Activated CD4-positive, alpha-beta memory T cell treated with anti-CD3 and anti-CD28 coated beads, Interleukin-2, amount 10 ng/mL, durations not matched to agents 7 days and 5 days (primary cell): ENCODE measurements at places on chromosomes 13 and 19. TPM values are rescaled to one million over a fixed set of nuclear protein-coding genes. Genes with fewer than 3 reads are reported as not detected.

The THAP8 gene
- 5.7 TPM for total RNA-seq

The OR7A5 gene
- not detected for total RNA-seq

The KISS1R gene
- 2.3 TPM for total RNA-seq

The STAP2 gene
- total RNA-seq, result 8.6 TPM

The PLIN4 gene
- not detected for total RNA-seq

The TIMM13 gene
- 47.4 TPM for total RNA-seq

The DKKL1 gene
- not detected for total RNA-seq

The LRRC63 gene
- total RNA-seq, result 1.1 TPM

The COL5A3 gene
- 1.1 TPM for total RNA-seq

The LILRB3 gene
- total RNA-seq, result 5.8 TPM

The HSPB6 gene
- not detected for total RNA-seq

The CRX gene
- not detected for total RNA-seq

DNA sequence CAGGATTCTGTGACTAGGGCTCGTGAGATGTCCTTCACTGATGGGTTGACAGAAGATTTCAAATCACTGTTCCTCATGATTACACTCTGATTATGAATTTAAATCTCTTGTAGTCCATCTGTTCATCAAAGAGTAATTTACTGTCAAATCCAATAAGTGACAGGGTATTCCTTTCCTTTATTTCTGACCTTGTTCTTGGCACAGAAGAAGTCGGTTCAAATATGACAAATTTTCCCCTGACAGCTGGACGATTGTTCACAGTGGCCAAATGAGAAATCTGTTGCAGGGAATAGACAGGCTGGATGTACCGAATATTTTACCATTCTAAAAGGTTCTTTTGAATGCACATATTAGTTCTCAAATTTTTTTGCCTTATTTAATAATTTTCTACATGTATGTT lies 767.3 kb upstream of the GPC6 start:
- H3K4me3 ChIP-seq, result no peak overlapping the region
- H3K27me3 ChIP-seq, result no peaks in the 10 kb centered on the region
- H3K36me3 ChIP-seq, result no peaks in the 10 kb centered on the region
- H3K27ac ChIP-seq, result no peak overlapping the region
- no peaks in the 10 kb centered on the region for H3K4me1 ChIP-seq

- no peak overlapping the region for H3K27ac ChIP-seq
- DNase-seq, result no peak
- H3K4me3 ChIP-seq, result no peak overlapping the region
- H3K4me1 ChIP-seq, result no peaks in the 10 kb centered on the region
Observed at GRCh38 chr19:30304540-30304939, 67.6 kb upstream of the ZNF536 start.

- H3K27me3 ChIP-seq, result no peaks in the 10 kb centered on the region
- peaks cover 4% of the 10 kb centered on the region for H3K4me1 ChIP-seq
- no peak overlapping the region for H3K27ac ChIP-seq
- DNase-seq, result no peak
Observed at GRCh38 chr13:58087566-58087965, 456.0 kb downstream of the PCDH17 start.

GRCh38 chr13:112245989-112246388 lies 130.2 kb upstream of the SPACA7 start:
- DNase-seq, result no peak
- H3K27me3 ChIP-seq, result no peaks in the 10 kb centered on the region
- H3K4me1 ChIP-seq, result no peaks in the 10 kb centered on the region
- H3K36me3 ChIP-seq, result no peaks in the 10 kb centered on the region
- no peak overlapping the region for H3K4me3 ChIP-seq

DNA sequence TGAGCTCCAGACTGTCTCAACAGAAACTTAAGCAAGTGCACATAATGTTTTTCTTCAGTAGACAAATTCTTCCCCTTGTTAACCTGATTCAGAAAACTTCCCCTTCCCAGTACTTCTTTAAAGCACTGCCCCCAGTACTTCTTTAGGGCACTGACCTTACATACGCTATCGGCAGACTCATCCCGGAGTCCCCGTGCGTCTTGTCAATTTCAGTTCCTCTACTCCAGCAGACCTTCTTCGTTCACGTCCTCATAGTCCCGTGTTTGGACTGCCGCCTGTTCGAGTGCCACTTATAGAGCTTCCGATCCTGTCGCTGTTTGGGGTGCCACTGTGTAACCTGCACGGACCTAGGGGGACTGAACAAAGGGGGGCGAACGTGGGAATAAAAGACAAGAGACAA lies 29.0 kb downstream of the ZNF627 start:
- H3K27ac ChIP-seq, result no peak overlapping the region
- H3K4me3 ChIP-seq, result no peak overlapping the region
- peaks cover 9% of the 10 kb centered on the region for H3K4me1 ChIP-seq
- H3K36me3 ChIP-seq, result peaks cover 11% of the 10 kb centered on the region
- H3K27me3 ChIP-seq, result peaks cover 28% of the 10 kb centered on the region
- DNase-seq, result no peak

DNA sequence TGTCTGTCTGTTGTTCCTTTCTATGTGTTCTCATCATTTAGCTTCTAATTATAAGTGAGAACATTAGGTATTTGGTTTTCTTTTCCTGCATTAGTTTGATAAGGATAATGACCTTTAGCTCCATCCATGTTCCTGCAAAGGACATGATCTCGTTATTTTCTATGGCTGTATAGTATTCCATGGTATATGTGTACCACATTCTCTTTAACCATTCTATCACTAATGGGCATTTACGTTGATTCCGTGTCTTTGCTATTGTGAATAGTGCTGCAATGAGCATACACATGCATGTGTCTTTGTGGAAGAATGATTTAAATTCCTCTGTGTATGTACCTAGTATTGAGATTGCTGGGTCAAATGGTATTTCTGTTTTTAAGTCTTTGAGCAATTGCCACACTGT lies 1799.7 kb downstream of the SLITRK5 start:
- no peaks in the 10 kb centered on the region for H3K27me3 ChIP-seq
- DNase-seq, result no peak
- H3K4me3 ChIP-seq, result no peak overlapping the region
- H3K4me1 ChIP-seq, result no peaks in the 10 kb centered on the region
- no peak overlapping the region for H3K27ac ChIP-seq

- no peak for DNase-seq
- H3K27ac ChIP-seq, result no peak overlapping the region
- H3K27me3 ChIP-seq, result no peaks in the 10 kb centered on the region
- H3K4me1 ChIP-seq, result no peaks in the 10 kb centered on the region
- no peaks in the 10 kb centered on the region for H3K36me3 ChIP-seq
- no peak overlapping the region for H3K4me3 ChIP-seq
Observed at GRCh38 chr13:34695063-34695462, 247.0 kb upstream of the NBEA start.

GRCh38 chr19:4709440-4710280 lies 14.0 kb downstream of the DPP9 start:
- peak overlapping the region; percentile 73 for H3K27ac ChIP-seq
- DNase-seq, result peak; percentile 19
- H3K4me1 ChIP-seq, result peaks cover 26% of the 10 kb centered on the region
- H3K4me3 ChIP-seq, result no peak overlapping the region
- no peaks in the 10 kb centered on the region for H3K27me3 ChIP-seq

DNA sequence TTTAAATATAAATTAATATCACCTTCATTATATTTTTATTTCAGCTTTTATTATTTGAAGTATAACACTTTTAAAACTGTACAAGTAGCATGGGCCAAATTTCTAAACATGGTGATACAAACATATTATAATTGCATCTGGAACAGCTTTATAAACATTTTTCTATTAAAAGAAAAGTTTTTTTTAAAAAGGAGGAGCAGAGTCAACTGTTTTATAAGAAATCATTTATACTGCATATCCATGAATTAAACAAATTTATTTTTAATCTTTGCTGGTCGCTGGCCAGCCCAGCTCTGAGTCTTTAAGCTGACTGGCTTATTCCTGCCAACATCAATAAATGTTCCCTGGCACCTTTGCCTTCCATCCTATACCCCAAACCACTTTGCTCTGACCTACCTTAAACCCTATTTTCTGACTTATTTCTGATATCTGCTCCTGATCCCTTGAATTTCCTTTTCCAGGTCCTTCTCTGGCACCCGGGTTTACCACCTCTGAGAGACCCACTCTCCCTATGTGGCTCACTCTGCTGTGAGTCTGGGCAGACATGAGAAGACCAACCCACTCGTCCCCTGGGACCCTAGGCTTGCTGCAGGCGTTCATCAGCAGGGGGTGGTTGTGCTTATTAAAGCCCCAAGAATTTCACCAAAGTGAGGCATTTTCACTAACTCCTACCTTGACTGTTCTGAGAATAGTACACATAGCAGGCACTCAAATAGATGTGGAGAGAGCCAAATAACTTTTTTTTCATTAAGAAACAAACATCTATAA lies 220.3 kb downstream of the KLF12 start:
- no peaks in the 10 kb centered on the region for H3K27me3 ChIP-seq
- no peak overlapping the region for H3K27ac ChIP-seq
- H3K4me1 ChIP-seq, result peaks cover 9% of the 10 kb centered on the region

DNA sequence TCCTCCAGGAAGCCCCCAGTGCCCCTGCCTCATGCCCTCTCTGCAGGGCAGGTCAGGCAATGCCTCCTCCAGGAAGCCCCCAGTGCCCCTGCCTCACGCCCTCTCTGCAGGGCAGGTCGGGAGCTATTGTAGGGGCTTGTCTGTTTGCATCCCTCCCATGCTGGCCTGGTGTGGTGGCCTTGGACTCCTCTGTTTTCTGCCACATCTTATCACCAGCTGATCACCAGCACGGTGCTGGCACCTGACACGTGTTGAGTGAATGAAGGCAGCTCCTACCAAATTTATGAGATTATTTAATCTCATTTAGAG lies 51.5 kb upstream of the C13orf46 start:
- H3K27me3 ChIP-seq, result no peaks in the 10 kb centered on the region
- no peak overlapping the region for H3K4me3 ChIP-seq
- DNase-seq, result no peak
- no peak overlapping the region for H3K27ac ChIP-seq
- H3K36me3 ChIP-seq, result peaks cover 49% of the 10 kb centered on the region

GRCh38 chr19:27744926-27745768 lies 1467.8 kb downstream of the UQCRFS1 start:
- H3K27ac ChIP-seq, result no peak overlapping the region
- no peaks in the 10 kb centered on the region for H3K36me3 ChIP-seq
- H3K4me1 ChIP-seq, result no peaks in the 10 kb centered on the region
- DNase-seq, result no peak
- no peak overlapping the region for H3K4me3 ChIP-seq
- no peaks in the 10 kb centered on the region for H3K27me3 ChIP-seq

- peaks cover 5% of the 10 kb centered on the region for H3K36me3 ChIP-seq
- no peak overlapping the region for H3K27ac ChIP-seq
- DNase-seq, result no peak
- H3K4me3 ChIP-seq, result no peak overlapping the region
- no peaks in the 10 kb centered on the region for H3K27me3 ChIP-seq
- peaks cover 19% of the 10 kb centered on the region for H3K4me1 ChIP-seq
Observed at GRCh38 chr19:34316741-34317301, 48.2 kb upstream of the GPI start.

GRCh38 chr19:4624733-4625362 lies 14.5 kb upstream of the TNFAIP8L1 start:
- H3K4me3 ChIP-seq, result no peak overlapping the region
- H3K27ac ChIP-seq, result no peak overlapping the region
- peaks cover 2% of the 10 kb centered on the region for H3K27me3 ChIP-seq
- H3K36me3 ChIP-seq, result no peaks in the 10 kb centered on the region

DNA sequence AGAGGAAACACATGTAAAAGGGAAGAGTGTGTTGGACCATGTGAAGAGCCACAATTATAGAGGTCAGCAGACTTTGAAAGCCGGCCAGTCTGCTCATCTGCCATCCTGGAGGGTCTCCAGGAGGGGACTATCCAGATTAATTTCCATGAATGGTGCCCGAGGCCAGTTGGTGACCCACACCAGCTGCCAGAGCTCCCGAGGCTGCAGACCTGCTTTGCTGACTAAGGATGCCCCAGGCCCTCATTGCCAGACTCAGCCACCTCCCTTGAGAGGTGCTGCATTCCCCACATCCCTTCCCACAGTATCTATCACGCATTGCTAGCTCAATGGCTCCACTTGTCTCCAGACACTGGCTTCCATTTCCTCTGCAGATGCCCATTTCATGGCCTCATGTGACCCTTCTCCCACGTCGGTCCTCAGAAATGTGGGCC lies 110.3 kb downstream of the NALCN start:
- H3K36me3 ChIP-seq, result no peaks in the 10 kb centered on the region
- H3K4me1 ChIP-seq, result no peaks in the 10 kb centered on the region
- no peaks in the 10 kb centered on the region for H3K27me3 ChIP-seq
- H3K4me3 ChIP-seq, result no peak overlapping the region

GRCh38 chr19:30244533-30244932 lies 127.7 kb upstream of the ZNF536 start:
- H3K36me3 ChIP-seq, result no peaks in the 10 kb centered on the region
- no peak overlapping the region for H3K4me3 ChIP-seq
- no peak overlapping the region for H3K27ac ChIP-seq
- no peaks in the 10 kb centered on the region for H3K4me1 ChIP-seq
- no peak for DNase-seq

DNA sequence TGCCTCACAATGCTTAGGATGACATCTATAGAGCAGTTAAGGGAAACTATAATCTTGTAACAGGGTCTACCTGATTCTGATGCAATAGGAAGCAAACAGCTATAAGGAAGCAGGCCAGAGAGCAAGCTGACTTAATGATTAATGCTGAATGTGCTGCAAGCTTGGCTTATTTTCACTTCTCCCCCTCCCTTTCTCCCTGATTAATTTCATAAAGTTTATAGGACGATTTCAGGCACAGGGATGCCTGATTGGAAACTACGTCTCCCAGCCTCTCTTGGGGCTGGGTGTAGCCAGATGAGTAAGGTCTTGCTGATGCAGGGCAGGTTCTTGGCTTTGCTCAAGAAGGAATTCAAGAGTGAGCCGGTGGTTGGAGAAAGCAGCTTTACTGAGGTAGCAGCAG lies 82.8 kb upstream of the MRI1 start:
- no peak overlapping the region for H3K4me3 ChIP-seq
- H3K4me1 ChIP-seq, result no peaks in the 10 kb centered on the region
- H3K36me3 ChIP-seq, result no peaks in the 10 kb centered on the region
- DNase-seq, result no peak
- H3K27ac ChIP-seq, result no peak overlapping the region
- no peaks in the 10 kb centered on the region for H3K27me3 ChIP-seq

- no peaks in the 10 kb centered on the region for H3K4me1 ChIP-seq
- H3K4me3 ChIP-seq, result no peak overlapping the region
Observed at GRCh38 chr13:76813891-76814290, 72.3 kb downstream of the KCTD12 start.

- peaks cover 24% of the 10 kb centered on the region for H3K4me1 ChIP-seq
- H3K27ac ChIP-seq, result peak overlapping the region; percentile 96
- H3K4me3 ChIP-seq, result peak overlapping the region; percentile 85
- peaks cover 21% of the 10 kb centered on the region for H3K36me3 ChIP-seq
- H3K27me3 ChIP-seq, result peaks cover 3% of the 10 kb centered on the region
Observed at GRCh38 chr19:15124572-15125231, 17.5 kb downstream of the SYDE1 start.

DNA sequence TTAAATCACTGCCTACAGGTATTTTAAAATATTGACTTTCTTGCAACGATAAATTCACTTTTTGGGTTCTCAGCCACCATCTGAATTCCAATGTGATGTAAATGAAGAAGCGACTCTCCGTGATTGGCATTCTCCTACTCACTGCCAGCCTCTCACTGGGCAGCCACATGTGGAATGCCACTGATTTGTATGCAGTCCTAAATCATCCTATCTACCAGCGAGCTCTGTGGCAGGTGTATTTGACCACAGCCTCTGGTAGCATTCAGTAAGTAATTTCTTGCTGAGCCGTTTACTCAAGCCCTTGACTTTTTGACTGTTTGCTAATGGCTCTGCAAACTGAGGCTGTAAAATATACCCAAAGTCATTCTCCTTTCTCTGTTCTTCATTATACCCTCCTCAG lies 559.0 kb upstream of the SLC10A2 start:
- H3K4me3 ChIP-seq, result no peak overlapping the region
- DNase-seq, result no peak
- no peaks in the 10 kb centered on the region for H3K27me3 ChIP-seq
- H3K36me3 ChIP-seq, result no peaks in the 10 kb centered on the region
